Neural progenitor cell (in vitro differentiated cells): ENCODE measurements at places on chromosomes 16 and 17. TPM values are rescaled to one million over a fixed set of nuclear protein-coding genes. Genes with fewer than 3 reads are reported as not detected.

GRCh38 chr16:86609115-86609514 lies 30.8 kb downstream of the FOXL1 start:
- no peak for DNase-seq

DNA sequence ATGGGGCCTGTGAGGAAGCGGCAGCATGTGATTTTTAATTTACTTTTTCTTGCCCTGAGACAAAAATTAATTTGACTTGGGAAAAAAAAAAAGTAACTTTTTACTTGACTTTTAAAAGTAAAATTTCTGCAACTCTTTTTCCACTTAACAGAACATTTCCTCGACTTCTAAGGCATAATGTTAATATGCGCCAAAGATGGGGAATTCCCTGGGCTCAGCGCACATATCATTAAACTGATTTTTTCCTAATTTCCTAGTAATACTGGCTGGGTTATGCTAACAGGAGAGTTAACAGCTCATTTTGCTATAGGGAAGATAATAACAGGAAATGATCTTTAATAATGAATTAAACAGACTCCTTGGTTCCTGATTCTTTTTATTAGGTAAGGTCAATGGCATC lies 120.6 kb upstream of the CDH5 start:
- no peak for DNase-seq

Gene BEAN1
- 0.32 and 0.34 TPM in 2 replicates for total RNA-seq

- peak; percentile 84 for DNase-seq
Observed at GRCh38 chr17:3913531-3914311, 2.5 kb downstream of the P2RX1 start.

GRCh38 chr17:82973456-82974135 lies 105.8 kb upstream of the METRNL start:
- DNase-seq: no peak

DNA sequence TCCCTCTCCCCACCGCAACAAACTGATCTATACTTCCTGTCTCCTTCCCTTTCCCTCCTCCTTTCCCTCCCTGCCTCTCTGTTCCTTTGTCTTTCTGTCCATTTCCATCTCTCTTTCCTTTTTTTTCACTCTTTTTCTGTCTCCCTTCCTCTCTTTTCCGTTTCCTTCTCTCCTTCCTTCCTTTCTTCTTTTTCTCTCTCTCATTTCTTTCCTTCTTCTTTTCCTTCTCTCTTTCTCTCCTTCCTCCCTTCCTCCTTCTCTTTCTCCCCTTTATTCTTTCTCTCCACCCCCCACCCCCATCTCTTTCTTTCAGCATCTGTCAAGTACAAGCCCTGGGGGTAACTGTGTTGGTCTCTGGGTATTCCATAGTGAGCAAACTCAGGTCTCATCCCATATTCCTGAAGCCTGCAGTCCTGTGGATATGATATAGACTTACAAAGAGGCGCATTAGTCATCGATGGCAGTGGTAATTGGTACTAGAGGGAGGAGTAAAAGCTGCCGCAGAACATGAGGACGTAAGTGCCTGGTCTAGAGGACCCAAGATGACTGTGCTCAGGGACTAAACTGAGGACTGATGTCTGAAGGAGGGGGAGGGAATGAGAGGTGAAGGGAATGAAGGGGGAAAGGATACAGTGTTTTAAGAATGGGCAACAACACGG lies 50.4 kb downstream of the VAT1L start:
- no peak for DNase-seq
